NCI-H446 treated with DMSO at 0.1 percent for 48 hours (cell line): ENCODE measurements at places on chromosomes 7 and 10.

DNA sequence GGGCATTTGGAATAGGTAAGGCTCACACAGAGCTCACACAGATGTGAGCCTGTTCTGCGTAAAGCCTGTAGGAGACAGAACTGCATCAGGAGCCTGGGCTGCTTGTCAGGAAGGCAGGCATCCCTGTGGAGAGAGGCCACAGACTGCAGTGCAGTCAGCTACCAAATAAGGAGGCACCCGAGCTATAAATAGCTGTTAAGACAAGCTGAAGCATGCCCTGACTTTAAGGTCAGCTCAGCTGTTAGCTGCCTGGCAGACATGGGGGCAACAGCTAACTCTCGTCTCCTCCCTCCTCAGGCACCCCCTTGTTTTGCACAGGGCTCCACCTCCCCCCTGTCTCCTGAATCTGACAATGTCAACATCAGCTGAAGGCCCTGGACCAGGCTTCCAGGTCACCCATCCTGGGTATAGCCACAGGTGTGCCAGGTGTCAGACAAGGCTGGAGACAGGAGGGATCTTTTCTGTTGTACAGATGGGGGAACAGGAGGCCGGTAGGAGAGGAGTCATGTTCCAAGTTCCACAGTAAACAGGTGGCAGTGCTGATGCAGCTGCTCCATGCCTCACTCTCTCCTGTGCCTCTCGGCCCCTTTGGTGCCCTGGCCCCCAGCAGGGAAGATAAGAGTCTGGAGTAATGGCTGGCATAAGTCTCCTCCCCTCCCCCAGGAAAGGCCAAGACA, 27.6 kb upstream of the MKRN1 start:
- no peak for DNase-seq

DNA sequence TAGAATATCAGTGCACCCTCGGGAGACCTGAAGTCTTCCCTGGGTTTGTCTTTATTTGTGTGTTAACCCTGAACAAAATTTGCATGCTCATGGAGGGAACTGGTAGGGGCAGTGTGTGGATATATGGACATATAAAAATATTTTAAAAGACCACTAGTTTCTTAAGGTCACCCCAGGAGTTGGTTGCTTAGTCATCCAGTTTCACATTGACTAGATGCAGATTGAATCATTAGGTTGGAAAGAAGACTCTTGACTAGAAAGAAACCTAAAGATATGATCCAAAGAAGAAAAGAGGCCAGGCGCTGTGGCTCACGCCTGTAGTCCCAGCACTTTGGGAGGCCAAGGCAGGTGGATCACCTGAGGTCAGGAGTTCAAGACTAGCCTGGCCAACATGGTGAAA, 137.1 kb downstream of the KAT6B start:
- DNase-seq = no peak

- DNase-seq = no peak
Observed at GRCh38 chr10:75406462-75407223, 5.1 kb upstream of the ZNF503 start.

DNA sequence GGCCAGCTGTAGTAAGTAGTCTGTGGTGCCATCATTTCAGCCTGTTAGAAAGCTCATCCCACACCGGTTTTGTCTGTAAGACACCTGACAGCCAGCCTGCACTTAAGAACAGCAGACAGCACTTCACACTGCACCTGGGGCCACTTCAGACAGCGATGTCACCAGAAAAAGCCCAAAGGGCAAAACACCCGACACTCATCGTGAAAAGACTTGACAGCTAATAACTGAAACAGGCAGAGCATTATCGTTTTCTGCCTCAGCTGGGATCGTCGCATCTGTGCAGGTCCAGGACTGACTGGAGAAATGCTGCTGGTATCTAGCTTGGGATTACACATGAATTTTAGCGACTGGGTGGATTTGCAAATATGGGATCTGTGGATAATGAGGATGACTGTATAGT, 16.8 kb upstream of the LAT2 start:
- DNase-seq = no peak

- DNase-seq = no peak
Observed at GRCh38 chr7:46752881-46753366, 829.0 kb downstream of the TNS3 start.

DNA sequence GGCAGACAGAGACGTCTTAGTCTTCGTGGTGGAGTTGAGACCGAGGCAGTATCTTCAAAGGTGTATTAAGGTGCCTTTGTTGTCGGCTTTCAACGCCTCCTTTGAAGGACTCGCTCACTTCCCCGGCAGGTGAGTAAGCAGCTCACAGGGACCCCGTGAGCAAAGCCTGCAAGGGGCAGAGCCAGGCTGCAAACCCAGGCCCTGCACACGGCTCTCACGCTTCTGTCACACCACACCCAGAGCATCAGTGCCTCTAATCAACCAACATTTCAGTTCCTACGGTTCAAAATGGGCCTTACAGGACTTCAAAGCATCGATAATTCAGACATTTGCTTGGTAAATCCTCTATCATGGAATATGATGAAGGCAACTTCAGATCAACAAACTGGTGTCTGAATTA, 64.8 kb upstream of the INSIG1 start:
- DNase-seq = no peak

- no peak for DNase-seq
Observed at GRCh38 chr10:94014304-94014703, 20.6 kb downstream of the PLCE1 start.

DNA sequence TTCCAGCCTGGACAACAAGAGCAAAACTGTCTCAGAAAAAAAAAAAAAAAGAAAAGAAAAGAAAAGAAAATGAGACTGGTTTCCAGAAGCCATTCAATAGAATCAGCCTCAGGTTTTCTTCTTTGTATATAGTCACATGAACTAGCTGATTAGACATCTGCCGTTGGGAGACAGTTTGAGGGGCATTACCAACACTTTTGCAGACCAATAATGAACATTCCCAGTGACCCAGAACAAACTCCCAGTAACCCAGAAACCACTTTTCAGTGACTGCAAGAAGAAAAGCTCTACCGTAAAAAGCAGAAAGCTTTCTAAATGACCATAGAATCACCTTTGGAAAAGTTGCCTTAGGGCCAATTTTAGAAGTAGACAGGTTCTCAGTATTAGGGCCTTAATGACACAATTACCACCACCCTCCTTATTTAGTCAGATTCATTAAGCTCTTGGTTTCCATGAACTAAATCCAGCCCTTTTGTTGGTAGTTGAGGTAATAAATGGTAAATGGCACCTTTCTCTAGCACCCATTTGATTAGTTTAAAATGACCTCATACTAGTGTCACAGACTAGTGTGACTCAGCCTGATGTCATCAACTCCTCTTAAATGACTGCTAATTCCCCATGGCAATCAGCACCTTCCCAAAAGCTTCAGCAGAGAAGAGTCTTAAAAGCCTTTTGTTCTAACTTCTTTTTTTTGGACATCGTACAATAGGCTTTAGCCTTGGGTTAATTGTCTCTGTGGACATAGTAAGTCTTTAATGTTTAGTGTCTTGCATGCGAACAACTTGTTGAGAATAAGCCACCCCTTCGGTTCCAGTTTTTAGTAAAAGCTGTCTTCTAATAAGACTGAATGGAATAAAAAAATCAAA, 33.6 kb upstream of the XRCC2 start:
- DNase-seq = no peak

- DNase-seq = no peak
Observed at GRCh38 chr7:116380025-116380424, 119.5 kb upstream of the CAV2 start.

DNA sequence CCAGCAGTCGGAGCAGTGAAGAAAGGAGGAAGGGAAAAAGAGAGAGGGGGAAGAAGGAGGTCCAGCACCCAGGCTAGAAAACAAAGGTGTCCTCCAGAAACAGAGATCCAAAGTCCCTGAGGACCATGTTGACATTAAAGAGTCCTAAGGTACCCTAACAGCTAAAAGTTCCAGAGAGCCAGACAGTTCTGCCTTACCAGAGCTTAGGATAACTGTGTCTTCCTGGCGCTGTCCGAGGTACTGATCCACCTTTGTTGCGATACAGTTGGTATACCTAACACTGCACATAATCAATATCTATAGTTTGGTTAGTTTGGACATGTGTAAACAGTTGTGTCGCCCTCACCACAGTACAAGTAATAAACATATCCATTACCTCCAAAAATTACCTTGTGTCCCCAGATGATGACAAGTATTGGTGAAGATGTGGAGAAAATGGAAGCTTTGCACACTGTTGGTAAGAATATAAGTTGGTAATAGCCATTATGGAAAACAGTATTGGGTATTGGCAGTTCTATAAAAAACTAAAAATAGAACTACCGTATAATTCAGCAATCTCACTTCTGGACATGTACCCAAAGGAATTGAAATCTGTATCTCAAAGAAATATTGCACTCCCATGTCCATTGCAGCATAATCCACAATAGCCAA, 59.8 kb downstream of the GRID1 start:
- DNase-seq = no peak

DNA sequence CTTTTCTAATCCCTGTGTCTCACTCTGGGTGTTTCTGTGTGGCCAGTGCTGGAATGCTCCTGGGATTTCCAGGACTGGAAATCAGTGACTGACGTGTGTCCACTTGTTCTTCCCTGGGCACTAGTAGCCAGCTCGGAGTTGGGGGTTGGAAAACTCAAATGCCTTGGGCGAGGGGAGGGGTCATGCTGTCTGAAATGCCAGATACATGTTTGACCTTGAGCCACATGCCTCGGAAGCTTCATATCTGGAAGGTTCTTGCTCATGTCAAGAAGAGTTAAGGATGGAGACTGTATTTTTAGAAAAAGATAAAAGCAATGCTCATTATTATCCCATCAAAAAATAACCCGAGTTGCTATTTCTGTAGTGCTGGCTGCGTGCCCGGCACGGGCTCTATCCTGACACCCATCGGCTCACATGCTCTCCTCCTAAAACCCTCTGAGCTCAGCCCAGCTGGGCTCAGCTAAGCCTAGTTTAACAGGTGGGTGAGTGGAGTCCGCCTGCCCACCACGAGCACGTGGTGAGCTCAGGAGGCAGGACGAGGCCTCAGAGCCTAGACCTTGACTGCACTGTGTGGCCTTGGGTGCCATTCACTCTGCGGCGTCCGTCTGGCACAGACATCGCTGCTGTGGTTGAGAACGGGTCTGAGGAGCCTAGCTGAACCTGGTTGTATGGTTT, 6.4 kb downstream of the DPYSL4 start:
- no peak for DNase-seq

DNA sequence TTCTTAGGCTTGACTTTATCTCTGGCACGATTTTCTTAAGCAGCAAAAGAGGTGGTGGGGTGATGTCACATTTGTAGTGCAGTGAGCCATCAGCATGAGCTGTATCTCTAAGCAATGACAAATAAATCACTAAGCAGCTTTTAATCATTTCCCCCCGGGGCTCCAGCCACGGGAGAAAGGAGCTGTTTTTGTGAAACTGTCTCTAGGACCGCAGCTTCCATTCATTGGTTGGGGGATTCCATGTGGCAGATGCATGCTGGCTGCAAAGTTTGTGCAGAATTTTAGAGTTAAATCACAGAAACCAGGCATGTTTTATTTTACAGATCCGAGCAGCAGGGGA, 464 bp downstream of the KIAA1217 start:
- DNase-seq = no peak

DNA sequence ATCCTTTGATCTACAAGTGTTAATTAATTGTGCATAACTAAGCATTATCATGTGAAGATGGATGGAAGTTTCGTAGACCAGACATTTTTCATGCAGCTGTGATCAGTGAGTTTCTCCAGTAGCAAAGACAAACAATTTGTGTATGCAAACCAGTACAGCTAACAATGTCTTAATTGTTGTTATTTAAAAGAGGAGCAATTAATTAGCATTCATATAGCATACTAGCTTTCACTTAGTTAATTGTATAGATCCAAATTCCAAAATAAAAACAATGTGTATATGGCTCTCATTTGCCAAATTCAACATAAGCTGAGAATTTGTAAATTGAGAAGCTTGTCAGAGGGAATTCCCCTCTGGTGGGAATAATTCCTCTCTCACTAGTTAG, 22.6 kb upstream of the PRKCQ start:
- DNase-seq = no peak

- no peak for DNase-seq
Observed at GRCh38 chr7:66549466-66549865, 79.2 kb upstream of the KCTD7 start.

DNA sequence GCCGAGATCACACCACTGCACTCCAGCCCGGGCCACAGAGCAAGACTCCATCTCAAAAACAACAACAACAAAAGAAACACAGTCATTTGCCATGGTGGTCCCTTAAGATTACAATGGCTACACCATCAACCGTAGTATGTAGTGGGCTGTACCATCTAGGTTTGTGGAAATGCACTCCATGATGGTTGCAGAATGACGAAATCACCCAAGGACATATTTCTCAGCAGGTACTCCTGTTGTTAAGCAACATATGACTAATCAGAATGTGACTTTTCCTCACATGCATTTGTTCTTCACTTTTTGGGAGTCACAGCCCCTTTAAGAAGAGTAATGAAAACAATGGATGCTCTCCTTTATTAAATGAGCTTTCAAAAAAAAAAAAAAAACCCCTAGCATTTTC, 11.0 kb downstream of the SVIL start:
- no peak for DNase-seq

DNA sequence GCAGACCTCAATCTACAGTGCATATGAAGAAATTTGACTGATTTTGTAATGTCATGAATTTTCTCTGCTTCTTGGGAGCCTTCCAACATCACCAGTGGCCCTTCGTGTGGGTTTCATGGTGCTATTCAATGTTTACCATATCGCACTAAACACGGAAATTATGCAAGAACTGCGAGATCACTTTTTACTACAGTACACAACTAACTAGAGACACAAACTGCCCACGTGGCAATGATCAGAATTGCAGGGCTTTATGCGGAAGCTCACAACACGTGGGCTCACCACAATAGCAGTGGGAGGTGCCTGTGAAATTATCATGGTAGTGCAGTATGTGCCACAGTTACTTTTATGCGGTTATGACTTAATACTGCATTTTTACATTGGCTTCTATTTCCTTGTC, 449.7 kb upstream of the KLF6 start:
- DNase-seq = no peak

GRCh38 chr10:29324220-29324841, 35.5 kb downstream of the LYZL1 start:
- no peak for DNase-seq

- DNase-seq = peak; percentile 5
Observed at GRCh38 chr10:113520690-113521474, 32.0 kb upstream of the HABP2 start.

- no peak for DNase-seq
Observed at GRCh38 chr7:92708111-92709042, 118.2 kb upstream of the FAM133B start.

DNA sequence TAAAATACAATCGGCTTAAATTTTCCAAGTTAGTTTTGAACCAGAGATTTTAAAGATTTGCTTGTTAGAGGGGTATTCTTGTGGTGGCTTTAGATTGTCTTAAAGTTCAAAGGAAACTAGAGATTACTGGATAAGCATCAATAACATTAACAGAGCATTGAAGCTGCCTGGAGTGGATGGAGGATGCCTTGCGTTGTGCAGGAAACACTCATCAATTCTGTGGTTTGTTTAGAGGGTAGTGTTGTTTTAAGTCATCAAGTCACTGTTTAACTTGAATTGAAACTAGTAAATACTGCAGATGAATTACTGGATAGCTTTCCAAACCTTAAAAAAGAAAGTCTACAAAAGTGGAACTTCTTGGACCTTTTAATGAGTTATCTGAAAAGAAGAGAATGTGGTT, 218.6 kb downstream of the CELF2 start:
- DNase-seq = no peak

GRCh38 chr7:106047818-106048705, 64.0 kb downstream of the SYPL1 start:
- DNase-seq = peak; percentile 88

GRCh38 chr7:30143748-30144251, 9.0 kb downstream of the MTURN start:
- DNase-seq = peak; percentile 12
